Activated CD4-positive, alpha-beta T cell treated with anti-CD3 and anti-CD28 coated beads, Interleukin-2, amount 50 U/mL, for 4 hours (primary cell): ENCODE measurements at places on chromosomes 4 and X.
A peak's percentile ranks its signal among the peaks of the same experiment; 100 is the strongest.

DNA sequence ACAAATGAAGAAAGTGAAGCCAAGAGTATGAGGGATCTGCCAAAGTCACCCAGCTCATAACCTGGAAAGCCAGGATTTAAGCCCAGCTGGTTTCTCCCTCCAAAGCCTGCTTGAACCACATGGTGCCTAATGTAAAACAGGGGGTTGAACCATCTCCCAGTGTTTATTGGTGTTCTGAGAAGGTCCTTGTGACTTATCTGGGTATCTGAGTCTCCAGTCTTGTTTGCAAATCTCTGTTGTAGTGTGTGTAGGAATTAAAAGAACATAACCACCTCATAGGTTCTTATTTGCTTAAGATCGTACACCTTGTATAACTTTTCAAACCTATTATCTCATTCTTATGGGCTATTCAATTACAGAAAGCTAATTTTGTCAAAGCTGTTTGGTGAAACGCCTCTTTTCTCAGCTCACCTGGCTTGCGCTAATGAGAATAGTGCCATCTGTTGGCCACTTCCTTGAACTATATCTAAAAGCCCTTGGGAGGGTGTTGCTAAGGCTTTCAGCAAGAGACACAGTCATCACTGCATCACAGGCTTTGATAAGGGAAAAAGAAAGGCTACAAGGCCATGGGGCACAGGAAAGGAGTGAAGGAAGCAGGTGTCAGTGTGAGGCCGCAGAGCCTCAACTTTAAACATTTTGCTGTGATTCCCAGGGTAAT is 34.0 kb downstream of the ETDB start:
- peak; percentile 8 for DNase-seq

DNA sequence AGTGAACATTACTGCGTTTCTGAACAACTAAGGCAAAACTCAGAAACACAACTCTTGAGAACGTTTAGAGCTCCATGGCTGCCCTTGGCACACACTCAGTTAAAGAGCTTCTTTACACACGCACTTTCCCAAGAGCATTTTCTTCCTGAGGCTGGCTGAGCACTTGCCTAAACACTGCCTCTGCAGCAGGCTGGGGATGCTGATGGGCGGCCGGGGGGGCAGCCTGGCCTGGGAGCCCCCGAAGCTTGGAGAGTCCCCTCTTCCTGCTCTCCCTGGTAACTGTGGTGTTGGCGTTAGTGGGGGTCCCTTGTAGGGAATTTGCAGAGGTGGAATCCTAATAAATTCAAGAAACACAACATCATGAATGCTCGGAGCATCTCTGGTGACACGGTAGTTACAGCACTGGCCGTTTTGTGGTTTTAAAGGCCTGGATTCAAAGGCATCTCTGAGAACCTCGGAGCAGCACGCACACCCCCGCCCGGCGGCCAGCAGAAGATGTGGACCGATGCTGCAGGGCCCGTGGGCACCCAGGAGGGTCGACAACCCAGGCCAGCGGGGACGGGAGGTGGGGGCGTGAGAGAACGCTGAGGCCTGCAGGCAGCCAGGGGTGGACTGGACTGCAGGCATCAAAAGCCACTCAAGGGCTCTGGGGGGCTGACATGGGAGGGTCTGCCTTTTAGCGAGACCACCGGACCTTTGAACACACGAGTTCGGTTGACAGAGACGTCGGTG is 45.4 kb downstream of the FGFRL1 start:
- DNase-seq: no peak

DNA sequence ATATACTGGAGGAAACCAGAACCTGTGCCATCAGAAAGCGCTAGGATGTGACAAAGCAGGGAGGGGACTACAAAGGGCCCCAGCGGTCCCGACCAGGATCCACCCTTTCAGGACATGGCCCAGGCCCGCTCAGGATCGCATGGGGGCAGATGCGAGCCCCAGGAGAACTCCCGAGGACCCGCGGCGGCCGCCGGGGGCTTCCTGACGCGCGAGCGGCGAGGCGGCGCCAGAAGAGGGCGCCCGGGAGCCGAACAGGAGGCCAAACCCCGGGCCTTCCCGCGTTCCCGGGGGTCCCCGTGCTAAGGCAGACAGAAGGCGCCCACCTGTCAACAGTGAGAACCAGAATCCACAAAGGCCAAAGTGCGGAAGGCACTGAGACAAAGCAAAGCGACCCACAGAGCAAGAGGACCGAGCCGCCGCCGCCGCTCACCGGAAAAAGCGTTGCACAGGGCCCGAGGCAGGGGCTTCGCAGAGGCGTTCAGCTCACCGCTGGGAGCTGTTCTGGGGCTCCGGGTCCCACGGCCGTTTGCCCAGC is 7.3 kb upstream of the OPN1LW start:
- peak; percentile 59 for DNase-seq

DNA sequence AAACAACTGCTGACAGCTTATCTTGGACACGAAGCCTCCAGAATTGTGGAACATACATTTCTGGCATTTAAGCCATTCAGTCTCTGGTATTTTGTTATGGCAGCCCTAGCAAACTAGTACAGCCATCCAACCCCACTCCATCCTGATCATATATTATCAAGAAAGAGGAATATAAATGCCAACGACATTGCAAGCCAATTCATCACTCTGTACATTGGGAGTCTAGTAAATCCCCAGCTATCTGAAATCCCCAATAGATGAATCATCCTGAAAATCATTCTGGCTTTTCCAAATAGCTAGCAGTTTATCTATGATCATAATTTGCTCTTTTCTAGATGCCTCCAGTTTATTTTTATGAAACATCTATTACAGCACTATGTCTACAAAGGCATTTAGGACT is 41.1 kb downstream of the FRMD7 start:
- no peak for DNase-seq

DNA sequence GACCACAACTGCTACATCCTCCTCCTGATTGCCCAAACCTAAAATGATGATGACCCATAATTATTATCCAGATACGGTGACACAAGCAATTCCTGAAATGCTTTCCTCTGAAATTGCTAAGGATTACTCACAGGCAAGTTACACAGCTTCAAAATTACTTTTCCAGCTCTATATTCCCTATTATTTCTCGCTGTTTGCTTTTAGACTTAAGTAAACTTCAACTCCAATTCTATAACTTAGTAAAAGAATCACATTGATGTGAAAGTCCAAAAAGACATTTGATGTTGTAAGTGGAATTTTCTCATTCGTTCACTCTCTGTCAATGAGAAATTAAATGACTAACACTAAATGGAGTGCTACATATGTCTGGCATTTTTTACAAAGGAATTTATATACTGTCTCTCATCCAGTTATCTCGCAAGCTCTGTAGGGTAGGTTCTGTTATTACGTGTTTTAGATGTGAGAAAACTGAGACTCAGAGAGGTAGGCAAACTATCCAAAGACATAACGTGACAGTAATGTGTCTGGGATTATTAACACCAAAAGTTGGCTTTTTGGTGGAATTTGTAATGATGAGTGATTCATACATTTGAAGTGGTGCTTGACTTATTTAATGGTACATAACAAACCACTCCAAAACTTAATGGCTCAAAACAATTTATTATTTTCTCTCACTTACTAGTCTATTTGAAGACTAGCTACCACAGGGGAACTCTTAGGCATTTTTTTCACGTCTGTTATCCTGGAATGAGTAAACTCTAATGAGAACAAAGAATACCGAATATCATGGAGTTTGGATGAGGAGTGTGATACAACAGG is 31.5 kb downstream of the PALLD start:
- no peak for DNase-seq

GRCh38 chrX:6729626-6730025 is 194.7 kb upstream of the VCX3A start:
- no peak for DNase-seq

GRCh38 chr4:13238936-13239335 is 245.2 kb downstream of the RAB28 start:
- no peak for DNase-seq

- no peak for DNase-seq
These were observed 13.0 kb upstream of the PLAC1 start for GRCh38 chrX:134671294-134671693.

GRCh38 chrX:70525733-70526132 is 81.1 kb downstream of the DLG3 start:
- DNase-seq: no peak

GRCh38 chrX:41457613-41458192 is 10.6 kb downstream of the NYX start:
- no peak for DNase-seq

GRCh38 chrX:111568354-111568753 is 56.9 kb downstream of the SERTM2 start:
- DNase-seq: no peak

GRCh38 chr4:15690020-15690809 is 8.6 kb downstream of the FAM200B start:
- DNase-seq: no peak

DNA sequence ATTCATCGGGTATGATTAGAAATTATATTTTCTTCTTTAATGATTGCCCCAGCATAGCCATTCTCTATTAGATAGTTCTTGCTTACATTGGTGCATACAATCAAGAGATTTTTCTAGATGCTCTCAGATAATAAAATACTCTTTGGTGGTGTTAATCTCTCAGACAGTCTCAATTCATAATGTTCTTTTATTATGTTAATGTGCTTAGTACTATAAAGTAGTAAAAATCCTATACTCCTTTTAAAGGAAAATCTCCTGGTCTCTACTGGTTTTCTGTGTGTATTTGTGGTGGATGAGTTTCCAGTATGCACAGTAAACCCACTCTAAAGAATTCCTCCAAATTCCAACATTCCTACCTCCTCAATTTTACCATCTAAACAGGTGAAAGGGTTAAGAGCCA is 203.5 kb downstream of the FAT4 start:
- no peak for DNase-seq

DNA sequence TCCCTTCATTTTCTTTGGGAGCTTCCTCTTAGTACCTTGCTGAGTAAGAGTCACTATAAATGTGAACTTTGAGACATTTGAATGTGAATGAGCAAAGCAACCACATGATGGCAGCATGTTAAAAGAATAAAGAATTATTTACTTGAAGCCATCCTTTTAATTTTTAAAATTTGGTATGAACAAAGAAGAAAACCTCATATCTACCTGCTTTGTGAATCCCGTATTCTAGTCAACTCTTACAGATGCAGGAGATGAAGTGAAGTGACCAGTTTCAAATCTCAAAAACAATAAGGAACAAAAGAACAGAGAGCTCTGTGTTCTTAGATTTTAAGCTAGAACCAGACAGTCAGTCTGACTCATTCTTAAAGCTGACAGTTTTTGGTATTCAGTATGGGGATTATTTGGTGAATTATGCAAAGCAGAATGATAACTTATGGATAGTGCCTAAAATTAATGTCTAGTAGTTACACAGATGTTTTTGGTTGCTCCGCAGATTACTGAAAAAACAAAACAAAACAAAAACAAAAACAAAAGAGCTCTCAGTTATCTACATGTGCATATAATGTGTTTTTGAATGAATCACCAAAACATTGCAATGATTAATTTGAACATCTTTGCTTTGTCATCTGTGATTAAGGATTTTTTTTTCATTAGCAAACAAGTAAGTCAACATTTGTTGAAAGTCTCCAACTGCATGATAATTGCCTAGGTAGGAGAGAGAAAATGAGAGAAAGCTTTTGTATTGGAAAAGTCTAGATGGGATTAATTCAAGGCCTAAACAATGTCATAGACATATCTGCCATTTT is 48.2 kb upstream of the H2AZ1 start:
- DNase-seq: no peak

- no peak for DNase-seq
These were observed 9.6 kb downstream of the CTBP1 start for GRCh38 chr4:1239141-1239949.

DNA sequence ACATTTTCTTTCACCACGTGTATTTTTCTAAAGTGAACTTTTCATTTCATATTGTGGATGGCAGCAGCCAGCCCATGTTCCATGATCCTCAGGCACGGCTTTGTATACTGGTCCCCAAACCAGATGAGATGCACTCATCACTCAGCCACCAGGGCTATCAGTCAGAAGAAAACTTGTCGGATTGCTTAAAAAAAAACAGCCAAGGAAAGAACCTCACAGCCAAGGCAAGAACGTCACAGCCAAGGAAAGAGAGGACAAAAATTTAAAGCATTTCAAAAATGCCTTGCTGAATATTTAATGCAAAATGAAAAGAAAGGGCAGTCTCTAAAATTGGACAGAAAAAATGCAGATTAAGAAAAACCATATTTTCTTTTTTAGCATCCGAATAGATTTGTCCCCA is 333.3 kb downstream of the PDGFC start:
- DNase-seq: no peak

- DNase-seq: no peak
These were observed 178.7 kb downstream of the DCTD start for GRCh38 chr4:182738283-182739047.

GRCh38 chrX:7086384-7086783 is 61.1 kb upstream of the STS start:
- no peak for DNase-seq

DNA sequence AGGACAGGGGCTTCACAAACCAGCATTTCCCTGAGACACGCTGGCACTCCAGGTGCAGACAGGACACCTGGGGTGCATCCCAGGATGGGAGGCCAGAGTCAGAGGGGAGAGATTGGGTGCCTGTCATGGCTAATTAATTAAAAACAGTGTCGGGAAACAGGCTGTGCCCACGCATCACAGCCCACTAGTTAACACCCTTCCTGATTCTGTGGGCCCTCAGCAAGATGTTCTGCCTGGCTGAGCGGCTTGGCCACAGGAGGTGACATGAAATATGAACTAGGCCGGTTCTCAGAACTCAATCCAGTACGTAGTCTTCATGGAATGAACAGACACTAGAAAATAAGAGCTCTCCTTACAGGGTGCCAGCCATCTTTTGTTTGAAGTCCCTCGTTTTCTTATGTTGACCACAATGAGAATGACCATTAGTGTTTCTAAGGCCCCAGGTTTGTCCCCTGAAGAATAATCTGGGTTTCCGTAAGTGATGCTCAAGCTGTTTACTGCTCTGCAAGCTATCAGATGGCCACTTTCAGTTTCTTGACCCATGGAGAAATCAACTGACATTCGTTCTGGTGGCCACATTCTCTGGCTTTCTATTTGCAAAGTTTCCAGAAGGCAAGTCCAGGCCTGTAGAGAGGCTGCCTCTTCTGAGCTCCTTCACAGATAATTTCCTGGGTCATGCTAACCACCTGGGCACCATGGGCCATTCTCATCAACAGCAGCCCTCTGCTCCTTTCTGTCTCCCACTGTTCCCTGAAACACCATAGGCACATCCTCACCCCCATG is 72.3 kb downstream of the SLC34A2 start:
- no peak for DNase-seq

DNA sequence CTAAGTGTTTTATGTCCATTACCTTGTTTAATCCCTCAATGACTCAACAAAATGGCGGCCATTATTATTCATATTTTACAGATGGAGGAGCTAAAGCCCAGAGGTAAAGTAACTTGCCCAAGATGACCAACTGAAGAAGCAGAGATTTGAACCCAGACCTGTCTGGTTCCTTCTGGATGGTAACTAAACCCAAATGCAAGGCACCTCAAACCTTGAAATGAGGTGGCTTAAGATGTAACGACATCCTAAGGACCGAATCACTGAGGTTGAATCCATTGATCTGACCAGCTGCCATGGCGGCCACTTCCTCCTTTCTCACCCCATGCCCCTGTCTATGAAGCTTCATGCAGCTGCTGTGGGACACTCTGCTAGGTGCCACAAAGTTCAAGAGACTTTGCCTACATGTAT is 932 bp downstream of the TLR10 start:
- DNase-seq: no peak
